ENCODE measurements at places on chromosomes 16 and 17.

DNA sequence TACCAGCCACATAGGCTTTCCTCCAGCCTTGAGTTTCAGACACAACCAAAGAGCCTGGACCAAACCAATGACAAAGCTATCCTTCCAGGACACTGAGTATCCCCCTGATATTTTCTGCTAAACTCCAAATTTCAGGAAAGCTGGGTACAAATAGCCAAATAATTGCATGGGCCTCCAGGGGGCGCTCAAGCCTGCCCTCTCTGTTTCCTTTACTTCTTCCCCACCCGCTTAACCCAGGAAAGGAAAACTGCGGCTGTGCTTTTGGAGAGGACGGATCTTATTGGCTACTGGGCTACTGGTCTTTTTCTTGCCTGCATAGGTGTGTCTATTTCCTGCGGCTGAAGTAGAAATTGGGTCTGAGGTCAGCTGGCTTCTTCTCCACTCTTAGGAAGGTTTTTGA, 30.1 kb downstream of the GNGT2 start:
- DNase-seq = peak; percentile 16

DNA sequence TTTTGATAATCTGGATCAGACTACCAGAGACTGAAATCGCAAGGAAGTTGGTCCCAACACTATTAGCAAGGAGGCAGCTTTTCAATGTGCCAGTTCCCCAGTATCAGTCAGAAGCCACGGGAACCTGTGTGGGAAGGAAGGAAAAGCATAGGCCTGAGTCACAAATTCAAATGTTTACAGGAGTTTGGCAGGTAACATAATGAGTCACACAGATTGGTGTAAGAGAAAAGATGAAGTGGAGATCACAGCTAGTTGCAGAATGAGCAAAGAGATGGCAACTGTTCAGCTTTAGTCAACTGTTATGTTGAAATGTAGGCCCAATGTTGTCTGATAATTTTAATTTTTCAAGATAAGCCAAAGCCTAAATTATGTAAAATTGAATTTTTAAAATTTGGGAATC, 28.1 kb upstream of the ITGA2B start:
- DNase-seq = no peak

- DNase-seq = no peak
Observed at GRCh38 chr16:554297-554621, 5.9 kb upstream of the PRR35 start.

DNA sequence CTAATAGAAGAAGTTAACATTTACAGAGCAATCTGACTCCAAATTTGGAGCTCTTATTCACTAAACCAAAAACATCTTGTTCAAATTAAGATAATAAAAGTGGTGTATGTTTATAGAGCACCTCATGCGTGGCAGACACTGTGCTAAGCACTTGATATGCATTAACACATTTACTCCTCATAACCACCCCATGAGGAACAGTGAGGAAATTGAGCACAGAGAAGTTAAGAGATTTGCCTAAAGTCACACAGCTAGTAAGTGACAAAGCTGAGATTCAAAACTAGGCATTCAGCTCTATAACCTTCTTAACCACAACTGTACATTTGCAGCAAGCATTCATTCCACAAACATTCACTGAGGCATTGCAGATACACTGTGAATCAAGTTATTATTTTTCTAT, 94.0 kb downstream of the VAT1L start:
- DNase-seq = no peak

- DNase-seq = no peak
Observed at GRCh38 chr17:51601622-51602261, 341.4 kb downstream of the UTP18 start.

DNA sequence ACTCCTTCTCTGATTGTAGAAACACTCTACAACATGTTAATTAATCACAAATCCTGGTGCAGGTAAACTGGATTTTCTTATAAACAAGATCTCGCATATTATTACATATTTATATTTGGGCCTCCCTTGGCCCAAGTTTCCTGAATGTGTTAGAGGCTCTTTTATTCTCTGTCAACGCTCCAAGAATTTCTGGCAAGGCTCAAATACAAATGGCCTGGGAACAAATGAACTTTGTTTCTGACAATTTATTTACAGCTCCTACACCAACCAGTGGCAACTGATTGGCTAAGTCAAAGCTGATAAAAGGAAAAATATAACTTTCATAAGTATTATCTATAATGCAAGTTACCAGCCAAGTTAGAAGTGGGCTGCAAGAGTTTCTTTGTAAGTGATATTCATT, 64.9 kb upstream of the CORO6 start:
- DNase-seq = no peak

- DNase-seq = no peak
Observed at GRCh38 chr17:13863436-13863835, 205.9 kb upstream of the COX10 start.

DNA sequence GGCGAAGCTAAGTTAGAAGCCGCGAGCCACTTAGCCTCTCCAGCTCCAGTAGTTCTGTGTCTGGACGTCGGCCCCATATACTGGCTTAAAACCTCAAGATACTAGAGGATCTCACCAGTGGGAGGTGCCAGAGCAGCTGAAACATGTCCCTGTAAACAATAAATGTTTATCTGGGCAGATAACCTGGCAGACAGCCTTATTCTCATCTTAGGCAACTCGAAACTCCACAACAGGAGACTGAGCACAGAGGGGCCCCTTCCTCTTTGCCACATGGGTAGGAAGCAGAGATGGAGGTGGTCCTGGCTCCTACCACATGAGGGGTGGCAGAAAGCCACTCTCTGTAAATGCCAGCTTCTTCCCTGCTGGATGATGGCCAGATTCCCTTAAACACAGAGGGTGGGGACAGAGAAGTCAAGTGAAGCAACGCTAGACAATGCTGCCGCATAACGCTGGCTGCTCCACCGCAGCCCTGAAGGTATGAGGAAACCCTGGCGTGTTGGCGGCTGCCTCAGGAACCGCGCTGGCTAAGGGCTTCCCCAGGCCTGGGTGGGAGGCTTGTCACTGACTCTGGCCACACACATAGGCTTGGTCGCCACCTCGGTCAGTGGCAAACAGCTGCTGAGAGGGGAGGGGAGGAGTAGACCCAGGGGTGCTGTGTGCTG, 67.9 kb downstream of the HIC1 start:
- no peak for DNase-seq

- no peak for DNase-seq
Observed at GRCh38 chr17:31373150-31374093, 18.1 kb upstream of the RAB11FIP4 start.

DNA sequence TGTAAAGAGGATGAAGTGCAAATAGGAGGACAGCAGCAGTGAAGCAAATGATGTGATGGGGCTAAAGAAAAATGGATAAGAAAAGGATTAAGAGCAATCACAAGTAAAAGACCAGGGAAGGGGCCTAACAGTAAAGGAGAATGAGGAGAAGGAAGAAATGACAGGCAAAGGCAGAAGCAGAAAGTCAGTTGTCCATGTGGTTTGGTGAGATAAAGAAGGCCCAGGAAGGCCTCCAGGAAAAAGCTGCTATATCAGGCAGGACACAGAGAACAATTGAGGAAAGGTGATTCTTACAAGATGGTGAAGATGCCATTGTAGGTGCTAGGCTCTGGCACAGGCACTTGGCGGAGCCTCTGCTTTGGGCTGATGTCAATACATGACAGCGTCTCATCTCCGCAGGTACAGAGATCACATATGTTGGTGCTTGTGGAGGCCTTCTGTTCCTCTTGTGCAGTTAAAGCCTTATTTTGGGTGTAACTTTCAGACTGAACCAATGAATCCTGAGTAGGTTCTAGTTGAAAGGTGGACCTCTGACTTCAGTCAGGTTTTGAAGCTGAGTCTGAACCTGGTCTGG, 18.1 kb downstream of the RDM1 start:
- no peak for DNase-seq

- DNase-seq = no peak
Observed at GRCh38 chr16:54812229-54812628, 118.4 kb upstream of the IRX5 start.

- no peak for DNase-seq
Observed at GRCh38 chr16:26204138-26204537, 512.4 kb downstream of the HS3ST4 start.

DNA sequence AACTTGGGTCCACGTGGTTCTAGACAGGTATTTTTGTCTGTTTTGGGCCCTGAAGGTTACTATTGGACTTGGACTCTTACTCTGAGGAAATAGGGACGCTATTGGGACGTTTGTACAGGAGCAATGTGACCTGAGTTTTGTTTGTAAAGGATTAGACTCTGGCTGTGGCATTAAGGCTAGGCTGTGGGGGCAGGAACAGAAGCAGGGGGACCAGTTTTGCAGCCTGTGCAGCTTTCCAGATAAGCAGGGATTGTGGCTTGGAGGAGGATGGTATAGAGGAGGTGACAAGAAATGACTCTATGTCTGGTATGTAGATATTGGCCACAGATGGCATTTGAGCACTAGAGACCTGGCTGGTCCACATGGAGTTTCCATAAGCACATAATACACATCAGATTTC, 12.8 kb downstream of the NOD2 start:
- no peak for DNase-seq

DNA sequence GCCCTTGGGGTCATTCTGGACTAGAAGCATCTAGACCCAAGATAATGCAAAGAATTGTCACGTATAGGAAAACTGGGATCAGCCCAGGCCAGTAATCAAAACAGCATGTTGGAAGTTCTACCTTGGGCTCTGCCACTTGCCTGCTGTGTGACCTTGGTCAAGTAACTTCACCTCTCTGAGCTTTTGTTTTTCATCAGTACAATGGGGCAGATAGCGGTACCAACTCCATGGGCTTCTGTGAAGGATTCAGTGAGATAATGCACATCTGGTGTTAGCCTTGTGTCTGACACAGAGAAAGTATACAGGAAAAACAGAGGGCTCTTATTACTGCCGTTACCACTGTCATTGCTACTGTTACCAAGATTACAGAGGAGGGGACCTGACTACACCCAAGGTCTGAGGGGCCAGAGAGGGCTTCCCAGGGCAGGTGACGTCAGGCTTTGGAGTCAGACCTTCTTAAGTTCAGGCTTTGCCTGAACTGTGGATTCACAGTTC, 24.6 kb downstream of the CMIP start:
- no peak for DNase-seq

DNA sequence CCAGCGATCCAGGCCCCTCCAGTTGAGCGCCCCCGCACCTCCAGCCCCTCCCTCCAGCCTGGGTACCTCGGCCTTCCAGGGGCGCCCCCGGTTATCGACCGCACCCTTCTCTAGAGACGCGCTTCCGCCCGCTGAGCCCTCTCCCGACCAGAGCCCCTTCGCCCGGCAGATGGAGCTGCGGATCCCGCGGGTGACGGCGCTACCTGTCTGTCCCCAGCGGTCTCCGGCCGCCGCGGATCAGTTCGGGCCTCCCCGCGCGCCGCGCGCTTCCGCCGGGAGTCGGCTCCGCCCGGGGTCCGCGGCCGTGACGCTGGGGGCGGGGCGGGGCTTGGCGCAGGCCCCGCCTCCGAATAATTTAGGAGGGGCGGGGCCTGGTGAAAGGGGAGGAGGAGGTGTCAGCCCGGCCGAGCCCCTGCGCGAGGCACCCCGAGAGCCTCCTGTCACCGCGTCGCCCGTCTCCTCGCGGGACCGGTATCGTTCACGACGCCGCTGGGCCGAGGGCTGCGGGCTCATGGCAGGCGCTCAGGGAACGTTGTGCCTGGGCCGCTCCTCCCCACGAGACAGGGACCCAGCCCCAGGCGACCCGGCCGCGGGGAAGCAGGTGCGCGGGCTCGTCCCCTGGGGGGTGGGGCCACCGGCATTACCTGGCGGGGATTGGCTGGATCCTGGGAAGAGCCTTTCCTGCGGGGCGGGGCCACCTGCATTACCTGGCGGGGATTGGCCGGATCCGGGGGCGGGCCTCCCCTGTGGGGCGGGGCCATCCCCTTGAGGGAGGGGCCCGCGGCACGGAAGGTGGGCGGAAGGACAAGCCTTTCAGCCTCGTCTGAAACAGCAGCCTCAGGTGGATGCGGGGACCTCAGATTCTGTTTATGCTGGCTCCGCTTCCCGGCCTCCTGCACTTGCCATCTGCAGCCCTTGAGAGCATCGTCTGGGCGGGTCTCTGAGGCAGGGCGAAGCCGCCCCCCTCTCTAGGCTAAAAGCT, at the start of gene SPATA2L:
Gene SPATA2L, minus strand, starts transcription at position 281 of the 982 bp plus-strand sequence. CDS start 473 bp downstream, outside the sequence.
- peak; percentile 97 for DNase-seq

GRCh38 chr17:35568561-35568960, 7.9 kb upstream of the SLFN14 start:
- peak; percentile 36 for DNase-seq

DNA sequence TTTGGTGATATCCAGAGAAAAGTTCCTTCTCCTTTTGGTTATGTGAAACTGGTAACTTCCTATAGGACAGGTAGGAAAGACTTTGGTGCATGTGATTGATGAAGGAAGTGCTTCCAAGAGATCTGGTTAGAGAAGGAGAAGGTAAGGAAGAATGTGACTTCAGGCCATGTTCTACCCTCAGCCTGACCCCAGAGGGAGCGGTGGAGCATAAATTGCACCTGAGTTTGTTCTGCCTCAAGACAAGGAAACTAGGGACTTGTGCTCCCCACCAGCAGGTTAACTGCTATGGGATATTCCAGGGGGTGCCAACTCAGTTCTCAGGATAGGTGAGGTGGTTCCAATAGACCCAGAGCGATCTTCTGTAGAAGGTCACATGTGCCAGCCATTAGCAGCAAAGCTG, 299.3 kb upstream of the XYLT1 start:
- no peak for DNase-seq

DNA sequence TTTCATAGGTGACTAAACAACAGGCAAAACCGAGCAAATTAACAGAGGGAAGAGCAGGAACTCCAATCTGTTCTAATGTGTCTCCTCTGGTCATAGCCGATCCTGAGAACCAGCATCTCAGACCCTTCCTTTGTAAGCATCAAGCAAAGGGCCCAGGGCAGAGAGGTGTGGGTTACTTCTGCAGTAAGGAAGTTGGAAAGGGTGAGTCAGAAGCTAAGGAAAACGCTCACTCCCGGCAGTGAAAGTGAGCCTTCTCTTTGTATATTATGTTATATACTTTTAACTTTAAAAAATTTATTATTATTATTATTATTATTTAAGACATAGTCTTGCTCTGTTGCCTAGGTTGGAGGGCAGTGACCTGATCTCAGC, 77.7 kb downstream of the MRM3 start:
- DNase-seq = no peak

Data from stimulated activated CD4-positive, alpha-beta T cell treated with anti-CD3 and anti-CD28 coated beads, TNF-alpha, amount 100 ng/mL, for 48 hours (primary cell).